ENCODE measurements at places on chromosomes 4 and X.

GRCh38 chrX:131571348-131571747 lies 27.5 kb downstream of the OR13H1 start:
- no peaks in the 10 kb centered on the region for H3K4me1 ChIP-seq
- no peak overlapping the region for H3K4me3 ChIP-seq
- no peaks in the 10 kb centered on the region for H3K27me3 ChIP-seq
- H3K27ac ChIP-seq = no peak overlapping the region

- H3K4me1 ChIP-seq = no peaks in the 10 kb centered on the region
- H3K27ac ChIP-seq = no peak overlapping the region
- no peaks in the 10 kb centered on the region for H3K36me3 ChIP-seq
- no peaks in the 10 kb centered on the region for H3K27me3 ChIP-seq
These were observed 17.1 kb downstream of the ADH1A start for GRCh38 chr4:99273704-99274103.

- no peak overlapping the region for H3K27ac ChIP-seq
- H3K27me3 ChIP-seq = no peaks in the 10 kb centered on the region
- H3K36me3 ChIP-seq = no peaks in the 10 kb centered on the region
- H3K4me1 ChIP-seq = no peaks in the 10 kb centered on the region
- no peak for DNase-seq
These were observed 30.3 kb downstream of the SEPSECS start for GRCh38 chr4:25129917-25130316.

GRCh38 chr4:182496408-182496807 lies 253.2 kb downstream of the TENM3 start:
- no peaks in the 10 kb centered on the region for H3K27me3 ChIP-seq
- no peak overlapping the region for H3K4me3 ChIP-seq
- H3K4me1 ChIP-seq = no peaks in the 10 kb centered on the region
- H3K36me3 ChIP-seq = no peaks in the 10 kb centered on the region
- no peak overlapping the region for H3K27ac ChIP-seq

DNA sequence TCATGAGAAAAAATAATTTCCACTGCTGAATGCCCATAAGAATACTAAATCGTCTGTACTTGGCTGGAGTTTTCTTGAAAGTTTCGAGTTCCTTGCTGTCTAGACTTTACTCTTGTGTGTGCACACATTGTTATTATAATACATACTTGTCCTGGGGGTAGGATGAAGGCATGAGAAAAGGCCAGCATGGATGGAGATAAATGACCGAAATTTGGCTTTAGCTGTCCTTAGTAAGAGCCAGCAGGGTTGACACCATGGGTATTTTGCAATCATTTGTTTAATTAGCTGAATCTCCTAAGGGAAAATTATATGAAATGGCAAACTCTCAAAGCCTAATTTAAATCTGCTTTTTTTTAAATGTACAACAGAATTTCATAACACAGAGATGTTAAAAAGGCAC lies 641.6 kb downstream of the ADGRL3 start:
- no peak overlapping the region for H3K4me3 ChIP-seq
- H3K27me3 ChIP-seq = no peaks in the 10 kb centered on the region

GRCh38 chr4:133146574-133147241 lies 2.4 kb upstream of the PCDH10 start:
- H3K4me1 ChIP-seq = no peaks in the 10 kb centered on the region
- peak overlapping the region; percentile 4 for H3K4me3 ChIP-seq
- peak; percentile 44 for DNase-seq
- H3K36me3 ChIP-seq = no peaks in the 10 kb centered on the region

GRCh38 chr4:106305435-106306055 lies 10.5 kb downstream of the TBCK start:
- H3K27ac ChIP-seq = no peak overlapping the region
- no peak for DNase-seq
- H3K27me3 ChIP-seq = no peaks in the 10 kb centered on the region
- H3K4me1 ChIP-seq = no peaks in the 10 kb centered on the region
- no peaks in the 10 kb centered on the region for H3K36me3 ChIP-seq
- no peak overlapping the region for H3K4me3 ChIP-seq

GRCh38 chr4:74944354-74944793 lies 11.5 kb downstream of the PARM1 start:
- no peak for DNase-seq
- H3K27ac ChIP-seq = no peak overlapping the region
- H3K4me1 ChIP-seq = no peaks in the 10 kb centered on the region
- no peak overlapping the region for H3K4me3 ChIP-seq
- no peaks in the 10 kb centered on the region for H3K27me3 ChIP-seq

- no peak overlapping the region for H3K4me3 ChIP-seq
- H3K27ac ChIP-seq = no peak overlapping the region
- no peak for DNase-seq
- no peaks in the 10 kb centered on the region for H3K36me3 ChIP-seq
- no peaks in the 10 kb centered on the region for H3K27me3 ChIP-seq
- H3K4me1 ChIP-seq = no peaks in the 10 kb centered on the region
These were observed 116.0 kb upstream of the ETNPPL start for GRCh38 chr4:108878806-108879205.

- no peak overlapping the region for H3K4me3 ChIP-seq
- no peaks in the 10 kb centered on the region for H3K4me1 ChIP-seq
- no peaks in the 10 kb centered on the region for H3K27me3 ChIP-seq
- H3K36me3 ChIP-seq = no peaks in the 10 kb centered on the region
These were observed 131.4 kb downstream of the TRAM1L1 start for GRCh38 chr4:116953947-116954346.

DNA sequence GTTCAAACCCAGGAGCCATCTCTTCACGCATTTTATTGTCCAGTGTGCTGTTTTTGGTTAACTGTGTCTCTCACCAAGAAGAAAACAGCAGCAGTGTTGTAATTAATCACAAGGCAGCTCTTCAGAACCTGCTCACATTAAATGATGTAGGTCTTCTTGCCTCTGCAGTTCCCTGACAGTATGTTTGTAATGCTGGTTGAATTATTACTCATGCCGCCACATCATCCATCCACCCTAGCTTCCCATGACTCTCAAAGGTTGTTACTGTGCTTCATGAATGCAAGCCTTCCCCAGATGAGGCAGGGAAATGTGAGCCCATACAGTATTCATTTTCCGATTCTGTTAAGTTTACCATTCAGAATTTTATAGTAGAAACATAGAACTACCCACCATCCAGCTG lies 17.4 kb downstream of the TLR10 start:
- DNase-seq = no peak
- H3K4me3 ChIP-seq = no peak overlapping the region
- no peaks in the 10 kb centered on the region for H3K4me1 ChIP-seq
- H3K27ac ChIP-seq = no peak overlapping the region
- H3K27me3 ChIP-seq = no peaks in the 10 kb centered on the region

DNA sequence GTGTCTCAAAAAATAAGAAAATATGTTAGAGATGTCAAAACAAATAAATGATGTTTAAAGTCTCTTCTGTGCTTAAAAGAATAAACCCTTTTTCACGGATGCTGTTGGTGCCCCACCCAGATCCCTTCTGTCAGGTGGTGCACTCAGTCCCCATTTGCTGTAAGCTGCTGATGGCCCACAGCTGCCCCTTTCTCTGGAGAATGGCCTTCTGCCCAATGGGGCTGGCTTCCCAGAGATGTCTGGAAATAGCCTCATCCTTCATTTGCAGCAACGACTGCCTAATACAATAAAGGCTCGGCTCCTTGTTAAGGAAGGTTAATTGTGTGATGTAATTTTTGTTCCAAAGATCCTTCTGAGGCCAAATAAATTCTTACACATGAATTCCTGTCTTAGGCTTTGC lies 31.8 kb downstream of the ETNPPL start:
- H3K4me3 ChIP-seq = no peak overlapping the region
- no peak overlapping the region for H3K27ac ChIP-seq
- H3K36me3 ChIP-seq = no peaks in the 10 kb centered on the region
- no peak for DNase-seq

DNA sequence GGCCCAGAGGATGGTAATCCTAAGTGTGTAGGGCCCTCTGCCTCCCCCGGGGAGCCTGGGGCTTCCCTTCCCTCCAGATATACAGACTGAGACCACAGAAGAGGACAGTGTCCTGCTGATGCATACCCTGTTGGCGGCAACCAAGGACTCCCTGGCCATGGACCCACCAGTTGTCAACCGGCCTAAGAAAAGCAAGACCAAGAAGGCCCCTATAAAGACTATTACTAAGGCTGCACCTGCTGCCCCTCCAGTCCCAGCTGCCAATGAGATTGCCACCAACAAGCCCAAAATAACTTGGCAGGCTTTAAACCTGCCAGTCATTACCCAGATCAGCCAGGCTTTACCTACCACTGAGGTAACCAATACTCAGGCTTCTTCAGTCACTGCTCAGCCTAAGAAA lies 1.9 kb downstream of the TRO start:
- H3K27me3 ChIP-seq = no peaks in the 10 kb centered on the region
- no peaks in the 10 kb centered on the region for H3K36me3 ChIP-seq
- no peak overlapping the region for H3K27ac ChIP-seq
- H3K4me1 ChIP-seq = no peaks in the 10 kb centered on the region

DNA sequence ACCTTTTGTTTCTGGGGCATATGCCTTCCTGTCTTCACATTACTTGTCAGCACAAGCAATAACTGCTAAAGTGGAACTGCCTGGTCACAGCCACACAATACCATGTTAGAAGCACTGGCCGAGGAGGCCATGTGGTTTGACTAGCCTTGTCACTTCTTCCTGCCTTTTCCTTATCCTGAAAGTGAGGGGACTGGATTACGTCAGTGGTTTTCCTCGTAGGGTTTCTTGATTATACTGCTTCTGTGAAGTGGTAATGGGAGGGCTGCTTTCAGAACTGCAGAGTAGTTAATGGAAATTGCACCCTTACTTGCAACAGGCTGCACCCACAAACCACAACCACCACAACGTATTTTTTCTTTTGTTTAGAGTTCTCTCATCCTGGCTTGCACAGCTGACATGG lies 26.6 kb downstream of the ZRSR2 start:
- no peak for DNase-seq
- no peak overlapping the region for H3K4me3 ChIP-seq
- H3K27me3 ChIP-seq = no peaks in the 10 kb centered on the region
- no peaks in the 10 kb centered on the region for H3K4me1 ChIP-seq

GRCh38 chr4:169260217-169260866 lies 10.4 kb downstream of the SH3RF1 start:
- no peak overlapping the region for H3K4me3 ChIP-seq
- no peaks in the 10 kb centered on the region for H3K27me3 ChIP-seq
- no peaks in the 10 kb centered on the region for H3K4me1 ChIP-seq
